ENCODE measurements at places on chromosomes 5 and 9.

DNA sequence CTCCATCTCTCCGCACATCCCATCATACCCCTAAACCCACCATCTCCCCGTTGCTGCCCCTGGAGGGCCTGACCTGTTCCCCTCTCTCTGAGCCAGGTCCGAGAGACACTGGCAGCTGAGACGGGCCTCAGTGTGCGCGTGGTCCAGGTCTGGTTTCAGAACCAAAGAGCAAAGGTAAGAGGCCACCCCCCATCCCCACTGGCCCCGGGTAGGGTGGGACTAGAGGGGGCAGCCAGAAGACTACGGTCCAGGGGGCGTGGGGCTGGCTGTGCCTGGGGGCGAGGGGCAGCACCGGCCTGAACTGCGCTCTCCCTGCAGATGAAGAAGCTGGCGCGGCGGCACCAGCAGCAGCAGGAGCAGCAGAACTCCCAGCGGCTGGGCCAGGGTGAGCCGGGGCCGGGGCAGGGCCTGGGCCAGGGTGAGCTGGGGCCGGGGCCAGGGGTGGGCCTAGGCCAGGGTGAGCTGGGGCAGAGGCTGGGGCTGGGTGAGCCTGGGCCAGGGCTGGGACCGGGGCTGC, 79.8 kb downstream of the LMX1B start:
- DNase-seq = no peak

- DNase-seq = no peak
Measured at GRCh38 chr9:26643826-26644225, 248.8 kb downstream of the CAAP1 start.

GRCh38 chr9:125125523-125125922, 17.8 kb downstream of the SCAI start:
- DNase-seq = no peak

GRCh38 chr5:109605207-109605730, 84.5 kb upstream of the MAN2A1 start:
- DNase-seq = no peak

GRCh38 chr5:162948677-162949076, 488.7 kb upstream of the CCNG1 start:
- no peak for DNase-seq

GRCh38 chr9:34709196-34709978, 549 bp downstream of the CCL21 start:
- DNase-seq = peak; percentile 68

DNA sequence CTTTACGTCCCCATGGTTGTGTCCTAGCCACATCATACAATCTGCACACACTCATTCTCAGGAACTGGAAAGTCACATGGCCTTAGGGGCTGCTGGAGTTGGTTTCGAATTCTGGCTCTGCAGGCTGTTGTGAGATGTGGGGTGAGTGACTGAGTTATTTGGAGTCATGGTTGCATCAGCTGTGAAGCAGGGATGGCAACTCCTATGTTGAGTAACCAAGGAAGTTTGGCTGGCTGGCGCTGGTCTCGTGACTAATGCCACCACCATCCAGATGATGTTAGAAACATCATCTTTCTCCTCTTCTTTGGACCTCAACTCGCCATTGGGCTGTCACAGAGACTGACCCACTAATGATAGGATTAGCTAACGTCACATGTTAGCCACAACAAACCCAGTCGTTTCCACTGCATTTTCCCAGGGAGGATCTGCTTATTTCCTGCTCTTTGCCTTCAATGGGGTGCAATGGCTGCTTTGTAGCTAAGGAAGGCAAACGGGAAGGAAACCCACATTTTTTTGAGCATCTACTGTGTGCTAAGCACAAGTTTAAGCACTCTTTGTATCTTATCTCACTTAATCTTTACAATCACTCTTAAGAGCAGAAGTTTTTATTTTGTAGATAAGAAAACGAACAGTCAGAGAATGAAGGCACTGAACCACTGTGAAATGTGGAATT, 78.1 kb upstream of the UBTD2 start:
- DNase-seq = no peak

Data from mesenteric fat pad (tissue), 1 donor.